ENCODE measurements at places on chromosomes 11 and 22. TPM values are rescaled to one million over a fixed set of nuclear protein-coding genes. Genes with fewer than 3 reads are reported as not detected.

Gene IL10RA
- 0.08 TPM for total RNA-seq

Gene ROBO4
- total RNA-seq = not detected

Gene SPI1
- total RNA-seq = not detected

Gene ENTHD1
- total RNA-seq = not detected

Gene PRDM10
- total RNA-seq = 2.1 TPM

Gene ISX
- not detected for total RNA-seq

Gene PNPLA5
- total RNA-seq = not detected

Gene SLCO2B1
- total RNA-seq = 6.7 TPM

Gene ZNF214
- 0.83 TPM for total RNA-seq

Gene LINC01488
- not detected for total RNA-seq

Gene CHRM1
- total RNA-seq = 0.06 TPM

Gene SLC6A5
- total RNA-seq = not detected

Gene FAM227A
- total RNA-seq = 0.50 TPM

Gene PDGFD
- 8.6 TPM for total RNA-seq

Gene GAL
- total RNA-seq = 19.3 TPM

Gene POLR3H
- 44.3 TPM for total RNA-seq

Gene OR52E8
- total RNA-seq = not detected

Gene OR56A4
- not detected for total RNA-seq

Gene SCO2
- total RNA-seq = 3.2 TPM

Gene HEPN1
- total RNA-seq = not detected

Gene COMMD9
- total RNA-seq = 55.3 TPM

Data from A549 treated with CpdA at 1 μM for 4 hours (cell line).